Urinary bladder (tissue), 4 donors: ENCODE measurements at places on chromosomes 6 and 20. TPM values are rescaled to one million over a fixed set of nuclear protein-coding genes. Genes with fewer than 3 reads are reported as not detected.

The UNC93A gene
- total RNA-seq = not detected

The IL20RA gene
- 4.4 TPM for total RNA-seq

The SIRPB1 gene
- 0.26 TPM for total RNA-seq

The TSPYL4 gene
- total RNA-seq = 17.0 TPM

The PSORS1C2 gene
- total RNA-seq = not detected

The NEU1 gene
- 18.4 TPM for total RNA-seq

The PANK2 gene
- total RNA-seq = 53.4 TPM

The COL20A1 gene
- total RNA-seq = 1.2 TPM

The MDFI gene
- 32.6 TPM for total RNA-seq

The PRND gene
- total RNA-seq = 30.6 TPM

The DNAAF9 gene
- 28.1 TPM for total RNA-seq

The SLC17A4 gene
- total RNA-seq = not detected

The SOX18 gene
- 4.5 TPM for total RNA-seq

The TRIM10 gene
- total RNA-seq = 0.42 TPM

The SCGN gene
- 0.21 TPM for total RNA-seq
